ENCODE measurements at places on chromosomes 5 and 9.

- H3K27me3 ChIP-seq = no peaks in the 10 kb centered on the region
- no peaks in the 10 kb centered on the region for H3K36me3 ChIP-seq
Observed at GRCh38 chr5:84290161-84290560, 94.5 kb downstream of the EDIL3 start.

- DNase-seq = peak; percentile 15
- no peaks in the 10 kb centered on the region for H3K27me3 ChIP-seq
- no peak overlapping the region for H3K27ac ChIP-seq
- H3K36me3 ChIP-seq = no peaks in the 10 kb centered on the region
Observed at GRCh38 chr9:3948826-3949556, 350.9 kb downstream of the GLIS3 start.

DNA sequence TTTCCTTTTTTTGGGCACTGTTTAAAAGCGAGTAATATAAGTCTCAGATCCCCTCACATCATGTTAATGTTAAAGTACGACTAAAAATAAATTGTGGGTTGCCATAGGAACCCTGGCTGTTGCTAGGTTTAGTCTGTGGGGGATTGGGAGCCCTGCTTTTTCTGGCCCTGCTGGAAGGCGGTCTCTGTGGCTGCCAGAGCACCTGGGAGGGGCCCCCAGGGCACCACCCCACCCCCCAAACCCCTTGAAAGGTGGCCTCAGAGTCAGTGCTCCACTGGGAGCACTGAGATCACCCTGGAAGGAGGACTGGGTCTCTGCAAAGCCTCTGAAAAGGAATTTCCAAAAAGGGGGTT lies 66.2 kb upstream of the NEURL1B start:
- H3K4me1 ChIP-seq = no peaks in the 10 kb centered on the region
- H3K27ac ChIP-seq = no peak overlapping the region
- no peak overlapping the region for H3K4me3 ChIP-seq
- no peaks in the 10 kb centered on the region for H3K36me3 ChIP-seq

GRCh38 chr5:5198815-5199214 lies 58.7 kb downstream of the ADAMTS16 start:
- H3K27me3 ChIP-seq = no peaks in the 10 kb centered on the region
- DNase-seq = peak; percentile 67
- H3K4me1 ChIP-seq = peaks cover 6% of the 10 kb centered on the region
- no peaks in the 10 kb centered on the region for H3K36me3 ChIP-seq

DNA sequence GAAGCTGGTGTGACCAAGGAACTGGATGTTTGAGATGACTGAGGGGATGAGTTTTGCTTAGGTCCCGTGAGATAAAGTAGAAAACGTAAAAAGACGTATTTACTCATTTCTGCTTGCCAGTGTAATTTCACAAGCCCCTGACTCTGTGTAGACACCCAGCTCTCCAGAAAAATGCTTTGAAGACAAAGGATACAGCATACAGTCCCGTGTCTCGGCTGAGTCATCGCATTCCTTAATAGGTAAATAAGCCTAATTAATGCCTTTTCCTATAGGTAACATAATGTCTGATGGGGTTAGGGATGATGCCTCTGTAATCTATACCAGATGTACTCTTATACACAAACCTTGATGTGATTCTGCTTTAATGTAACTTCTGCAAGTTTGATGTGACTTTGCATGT lies 20.2 kb downstream of the S100Z start:
- H3K27me3 ChIP-seq = no peaks in the 10 kb centered on the region
- no peaks in the 10 kb centered on the region for H3K36me3 ChIP-seq
- H3K27ac ChIP-seq = no peak overlapping the region
- peak; percentile 67 for DNase-seq

Measured in mesendoderm (in vitro differentiated cells).